ENCODE measurements at places on chromosomes 7 and 10.

DNA sequence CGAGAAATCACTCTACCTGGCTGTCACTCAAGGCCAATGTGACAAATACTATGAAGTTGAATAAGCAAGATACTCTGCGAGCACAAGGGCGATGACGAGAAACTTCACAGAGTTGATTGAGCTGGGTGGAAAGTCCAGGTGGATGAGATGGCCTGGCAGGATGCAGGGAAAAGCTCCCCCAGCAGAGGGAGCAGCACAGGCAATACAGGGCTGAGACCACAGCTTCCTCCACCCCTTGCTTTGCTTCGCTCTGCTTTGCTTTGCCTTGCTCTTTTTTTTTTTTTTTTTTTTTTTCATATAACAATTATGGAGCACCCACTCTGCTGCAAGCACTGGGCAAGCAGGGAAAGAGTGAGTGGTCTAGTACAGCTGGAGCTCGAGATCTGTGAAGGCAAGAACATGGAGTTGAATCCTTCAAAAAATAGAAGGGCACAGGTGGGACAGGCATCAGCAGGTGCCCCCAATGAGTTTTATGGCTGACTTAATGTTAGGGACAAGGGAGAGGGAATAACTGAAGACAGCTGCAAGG is 88.3 kb downstream of the CABCOCO1 start:
- DNase-seq = peak; percentile 56

GRCh38 chr7:120877701-120878100 is 19.8 kb upstream of the TSPAN12 start:
- no peak for DNase-seq

GRCh38 chr10:49361178-49361554 is 34.7 kb downstream of the DRGX start:
- no peak for DNase-seq

DNA sequence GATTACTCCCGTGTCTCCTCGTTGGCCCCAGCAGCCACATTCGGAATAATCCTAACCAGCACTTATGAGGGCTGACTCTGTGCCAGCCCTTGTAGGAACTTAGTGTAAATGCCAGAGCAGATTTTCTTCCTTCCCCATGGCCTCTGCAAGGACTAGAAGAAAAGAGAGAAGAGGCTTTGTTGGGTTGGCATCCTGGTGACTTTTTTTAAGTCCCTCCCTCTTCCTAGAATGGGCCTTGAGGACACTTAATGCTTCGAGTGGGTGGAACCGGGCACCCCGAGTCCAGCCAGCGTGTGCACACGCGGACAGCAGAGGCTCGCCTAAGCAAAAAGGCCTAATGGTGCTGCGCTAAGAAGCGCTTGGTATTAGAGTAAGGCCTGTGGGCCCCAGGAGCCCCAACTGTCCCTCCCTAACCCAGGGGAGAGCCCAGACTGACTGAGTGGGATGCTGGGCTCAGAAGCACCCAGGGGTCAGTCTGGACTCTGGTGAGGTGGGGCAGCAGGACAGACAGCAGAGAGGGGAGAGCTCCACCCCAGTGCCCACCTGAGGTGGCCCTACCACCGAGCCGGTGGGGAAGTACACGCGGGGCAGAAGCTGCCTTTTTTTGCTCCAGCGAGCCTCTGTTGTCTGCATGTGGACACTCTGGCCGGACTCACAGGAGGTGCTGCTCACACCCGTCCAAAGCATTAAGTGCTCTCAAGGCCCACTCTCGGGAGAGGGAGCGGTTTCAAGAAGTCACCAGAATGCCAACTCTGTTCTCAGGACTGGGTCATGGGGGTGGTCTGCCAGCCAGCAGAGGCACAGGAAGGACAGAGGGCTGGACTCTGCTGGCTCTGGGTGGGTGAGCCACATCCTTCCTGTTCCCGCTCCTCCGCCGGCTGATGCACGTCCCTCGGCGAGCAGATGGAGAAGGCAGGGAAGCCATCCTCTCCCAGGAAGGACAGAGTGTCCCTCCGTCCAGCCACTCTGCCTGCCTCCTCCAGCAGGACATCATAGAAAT is 12.5 kb downstream of the ITPRIP start:
- no peak for DNase-seq

DNA sequence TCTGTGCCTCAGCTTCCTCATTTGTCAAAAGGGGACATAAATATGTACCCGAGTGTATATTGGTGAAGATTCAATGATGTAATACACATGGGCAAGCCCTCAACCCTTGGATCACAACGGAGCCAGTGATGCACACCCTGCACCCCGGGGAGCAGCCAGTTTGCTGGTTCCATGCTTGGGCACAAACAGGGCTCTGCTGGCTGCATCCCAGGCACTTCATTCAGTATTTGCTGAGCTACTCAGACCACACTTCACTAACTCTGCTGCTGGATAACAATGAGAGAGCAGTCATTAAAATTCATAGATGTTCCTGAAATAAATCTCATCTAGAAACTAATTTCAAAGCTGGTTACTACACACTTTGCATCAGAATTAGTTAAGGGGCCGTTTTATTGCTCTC is 72.0 kb downstream of the SCRN1 start:
- DNase-seq = no peak

GRCh38 chr7:19378345-19378714 is 233.1 kb upstream of the FERD3L start:
- no peak for DNase-seq

- DNase-seq = no peak
These were observed 47.1 kb upstream of the PDSS1 start for GRCh38 chr10:26650406-26650805.

DNA sequence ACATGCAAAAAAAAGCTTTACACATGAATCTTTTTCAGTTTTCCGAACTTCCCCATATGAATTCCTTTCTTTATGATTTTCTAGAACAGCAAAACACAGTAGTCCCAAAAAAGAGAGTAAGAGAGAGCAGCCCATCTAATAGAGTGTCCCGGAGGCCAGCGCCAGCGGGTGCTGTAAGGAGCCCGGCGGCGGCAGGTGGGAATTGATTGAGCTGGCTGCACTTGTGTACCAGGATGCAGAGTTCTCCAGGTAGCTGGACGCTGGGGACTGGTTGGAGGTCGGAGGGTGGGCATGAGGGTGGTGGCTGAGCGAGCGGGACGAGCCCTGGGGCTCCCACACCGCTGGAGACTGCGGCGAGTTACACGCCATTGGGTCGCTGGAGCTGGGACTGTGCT is 4.0 kb downstream of the DLX5 start:
- DNase-seq = no peak

DNA sequence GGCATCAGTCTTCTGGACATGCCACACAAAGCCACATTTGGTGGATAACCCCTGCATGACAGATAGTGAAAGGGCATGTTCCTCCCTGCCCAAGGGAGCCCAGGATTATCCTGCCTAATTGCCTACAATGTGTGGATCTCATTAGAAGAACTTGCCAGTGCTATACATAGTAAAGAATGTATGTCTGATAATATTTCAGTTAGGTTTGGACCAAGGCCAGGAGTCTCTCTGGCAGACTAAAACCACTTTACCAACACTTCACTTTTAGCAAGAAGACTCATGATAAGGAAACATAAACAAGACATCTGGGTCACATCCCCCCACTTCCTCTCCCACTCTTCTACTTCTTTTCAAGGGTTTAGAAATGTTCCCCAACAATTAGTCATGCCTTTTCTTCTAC is 196.7 kb downstream of the MTERF1 start:
- no peak for DNase-seq

DNA sequence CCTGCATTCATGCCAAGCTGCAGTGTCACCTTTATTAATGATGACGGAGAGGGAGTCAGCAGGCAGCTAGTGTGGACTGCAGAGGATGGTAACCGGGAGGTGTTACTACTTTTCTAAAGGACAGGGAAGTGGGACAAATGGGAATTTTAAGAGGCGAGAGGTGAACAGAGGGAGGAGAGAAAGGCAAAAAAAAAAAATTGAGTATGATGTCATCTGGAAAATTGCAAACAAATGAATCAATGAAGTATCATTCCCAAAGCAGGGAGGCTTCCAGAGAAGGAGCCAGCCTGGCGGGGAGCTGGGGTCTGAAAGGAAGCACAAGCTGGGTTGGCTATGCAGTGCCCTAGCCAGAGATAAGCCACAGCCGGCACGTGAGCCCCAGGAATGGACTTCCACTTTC is 12.9 kb downstream of the FRG2B start:
- DNase-seq = no peak

GRCh38 chr10:118571123-118571522 is 24.3 kb downstream of the PRLHR start:
- DNase-seq = no peak

DNA sequence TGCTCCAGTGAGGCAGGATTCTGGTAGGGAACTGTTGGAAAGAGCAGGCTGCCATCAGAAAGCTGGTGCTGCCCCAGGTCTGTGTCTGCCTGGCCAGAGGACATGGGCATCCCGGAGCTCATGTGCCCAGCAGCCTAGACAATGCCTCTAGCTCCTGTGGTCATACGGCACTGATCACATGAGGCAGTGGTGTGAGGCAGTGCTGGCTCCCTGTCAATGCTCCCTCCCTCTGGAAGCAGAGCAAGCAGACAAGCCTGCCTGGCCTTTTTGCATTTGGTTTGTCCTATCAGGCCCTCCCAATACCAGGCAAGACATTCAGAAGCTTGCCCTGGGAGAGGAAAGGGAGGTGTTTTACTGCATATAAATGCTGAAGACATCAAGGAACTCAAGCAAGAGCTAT is 19.5 kb upstream of the MMP21 start:
- DNase-seq = no peak

- DNase-seq = no peak
These were observed 8.9 kb upstream of the LBX1 start for GRCh38 chr10:101237982-101238731.

GRCh38 chr7:40826411-40827221 is 691.8 kb downstream of the SUGCT start:
- DNase-seq = no peak

DNA sequence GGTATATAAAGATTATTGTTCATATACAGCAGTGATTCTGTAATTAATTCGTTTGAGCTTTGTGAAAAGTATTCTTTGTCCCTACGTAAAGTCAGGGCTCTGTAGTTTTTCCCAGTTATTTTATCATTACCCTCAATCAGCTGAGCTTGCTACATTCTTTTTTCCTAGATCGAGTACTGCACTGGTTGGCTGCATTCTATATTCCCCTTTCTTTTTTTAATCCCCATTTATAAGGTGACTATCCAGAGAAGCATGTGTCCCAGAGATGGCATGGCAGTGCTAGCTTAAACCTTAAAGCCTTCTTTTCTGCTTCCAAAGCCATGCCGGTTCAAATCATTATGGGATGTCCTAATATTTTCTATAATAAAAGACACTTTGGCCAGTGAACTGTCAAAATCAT is 230.1 kb upstream of the CELF2 start:
- no peak for DNase-seq

GRCh38 chr7:1555046-1555812 is 776 bp downstream of the TMEM184A start:
- DNase-seq = no peak

DNA sequence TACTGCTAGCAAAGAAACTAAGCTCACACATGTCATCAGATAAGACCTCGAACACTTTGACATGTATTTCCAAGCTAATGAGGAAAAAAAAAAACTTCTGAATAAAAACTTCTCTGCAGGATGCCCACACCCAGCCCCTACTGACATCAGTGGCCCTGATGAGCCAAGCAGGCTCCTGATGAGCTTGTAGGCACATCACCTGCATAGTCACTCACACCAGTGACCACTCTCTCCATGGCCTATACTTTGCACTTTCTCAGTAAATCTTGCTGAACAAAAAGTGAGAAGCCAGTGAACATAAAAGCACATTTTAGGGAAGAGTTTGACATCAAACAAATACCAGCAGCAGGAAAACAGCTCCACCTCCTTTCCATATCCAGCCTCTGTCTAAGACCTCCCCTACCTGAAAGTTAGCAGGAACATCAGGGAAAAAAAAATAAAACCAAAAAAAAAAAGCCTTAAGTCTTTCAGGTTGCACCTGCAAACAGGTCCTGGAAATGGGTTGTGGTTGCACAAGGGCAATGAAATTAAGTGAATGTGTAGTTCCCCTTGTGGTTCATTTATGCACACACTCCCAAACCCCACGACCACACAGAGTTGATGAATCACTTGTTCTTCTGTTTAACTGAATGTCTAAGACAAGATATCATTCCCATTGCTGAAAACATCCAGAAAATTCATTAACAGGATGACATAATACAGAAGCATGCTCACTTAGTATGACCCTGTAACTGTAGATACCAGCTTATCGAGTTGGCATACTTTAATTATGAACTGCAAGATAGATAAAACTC is 205.2 kb upstream of the PDE1C start:
- no peak for DNase-seq

DNA sequence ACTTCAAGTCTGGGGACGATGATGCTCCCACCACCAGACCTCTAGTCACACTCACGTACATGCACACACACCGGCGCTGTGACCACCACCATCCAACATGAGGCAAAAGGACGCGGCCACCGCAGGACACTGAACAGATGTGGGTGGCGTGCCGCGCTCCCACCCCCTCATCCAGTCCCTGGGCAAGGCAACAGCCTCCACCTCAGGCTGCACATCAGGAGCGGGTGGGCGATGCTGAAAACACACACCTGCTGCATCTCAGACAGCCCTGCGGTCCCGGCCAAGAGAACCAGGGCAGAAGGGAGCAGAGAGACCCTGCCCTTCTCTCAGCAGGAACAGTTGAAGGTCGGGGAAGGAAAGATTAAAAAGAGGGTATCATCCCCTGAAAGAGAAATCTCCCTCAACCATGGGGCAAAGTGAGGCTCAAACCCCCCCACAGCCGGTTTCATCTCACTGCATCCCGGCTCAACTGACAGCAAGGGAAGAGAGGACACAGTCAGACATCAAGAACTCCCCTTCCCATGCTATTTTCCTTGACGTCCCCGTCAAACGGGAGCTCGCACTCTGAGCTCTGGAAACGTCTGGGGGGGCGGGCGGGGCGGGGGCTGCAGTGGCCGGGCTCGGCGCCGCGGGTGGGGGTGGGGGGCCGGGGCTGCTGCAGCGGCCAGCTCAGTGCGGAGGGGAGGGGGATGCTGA is 1.1 kb downstream of the CAMK2G start:
- DNase-seq = no peak

DNA sequence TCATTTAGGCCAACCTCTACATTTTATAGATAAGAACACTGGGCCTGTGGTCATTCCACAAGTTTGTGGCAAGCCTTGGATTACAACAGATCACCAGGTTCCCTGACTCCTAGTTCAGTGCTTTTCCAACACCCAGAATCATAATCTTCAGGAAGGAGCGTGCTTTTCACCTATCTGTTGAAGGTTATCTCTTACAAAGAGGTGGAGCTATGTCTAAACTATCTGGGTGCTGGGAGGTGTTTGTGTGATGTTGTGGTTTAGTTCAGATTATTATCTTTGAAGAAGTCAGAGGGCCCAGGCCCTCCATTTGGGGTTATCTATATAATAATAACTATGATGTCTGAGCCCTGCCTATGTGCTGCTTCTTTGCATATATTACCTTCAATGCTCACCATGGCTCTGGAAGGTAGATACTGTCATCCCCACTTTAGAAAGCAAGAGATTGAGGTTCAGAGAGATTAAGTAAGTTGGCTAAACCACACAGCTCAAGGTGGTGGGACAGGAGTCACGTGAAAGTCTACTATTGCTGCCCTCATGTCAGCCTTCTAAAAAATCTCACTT is 24.0 kb downstream of the IL2RA start:
- DNase-seq = peak; percentile 23

GRCh38 chr10:17756557-17757217 is 4.7 kb downstream of the TMEM236 start:
- no peak for DNase-seq

- DNase-seq = no peak
These were observed 421.4 kb downstream of the SDK1 start for GRCh38 chr7:3722396-3722922.

GRCh38 chr10:60343254-60343653 is 46.4 kb downstream of the ANK3 start:
- no peak for DNase-seq

Data from effector memory CD8-positive, alpha-beta T cell (primary cell).